ENCODE measurements at places on chromosomes 2 and 18.

- DNase-seq: no peak
Measured at GRCh38 chr2:132811148-132811915, 141.3 kb upstream of the LYPD1 start.

- no peak for DNase-seq
Measured at GRCh38 chr2:126771501-126772195, 115.7 kb downstream of the GYPC start.

- DNase-seq: no peak
Measured at GRCh38 chr2:105643405-105644173, 101.1 kb upstream of the NCK2 start.

- no peak for DNase-seq
Measured at GRCh38 chr2:44840503-44840850, 101.0 kb upstream of the SIX3 start.

GRCh38 chr2:239273280-239274234 is 127.3 kb downstream of the HDAC4 start:
- no peak for DNase-seq

DNA sequence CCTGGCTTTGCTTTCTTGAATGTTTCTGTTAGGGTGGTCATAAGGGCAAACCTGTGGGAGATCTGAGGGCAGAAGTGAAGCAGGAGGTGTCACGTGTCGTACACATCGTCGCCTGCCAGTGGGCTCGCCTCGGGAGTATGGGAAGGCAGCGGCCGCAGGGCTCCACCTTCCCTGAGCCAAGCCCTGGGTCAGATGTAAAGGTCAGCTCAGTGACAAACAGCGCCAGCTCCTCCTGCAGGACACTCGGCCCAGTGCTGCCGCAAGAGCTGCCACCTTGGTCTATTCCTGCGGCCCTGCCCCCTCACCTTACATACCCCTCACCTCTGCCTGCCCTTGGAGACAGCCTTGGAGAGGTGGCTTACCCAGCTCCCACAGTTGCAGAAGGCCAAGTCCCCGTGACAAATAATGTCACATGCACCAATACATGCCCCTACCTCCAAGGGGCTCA is 64.2 kb downstream of the PSMG2 start:
- peak; percentile 62 for DNase-seq

GRCh38 chr2:211928201-211928600 is 610.4 kb downstream of the ERBB4 start:
- DNase-seq: no peak

GRCh38 chr2:4134551-4135550 is 431.5 kb downstream of the DCDC2C start:
- DNase-seq: no peak

DNA sequence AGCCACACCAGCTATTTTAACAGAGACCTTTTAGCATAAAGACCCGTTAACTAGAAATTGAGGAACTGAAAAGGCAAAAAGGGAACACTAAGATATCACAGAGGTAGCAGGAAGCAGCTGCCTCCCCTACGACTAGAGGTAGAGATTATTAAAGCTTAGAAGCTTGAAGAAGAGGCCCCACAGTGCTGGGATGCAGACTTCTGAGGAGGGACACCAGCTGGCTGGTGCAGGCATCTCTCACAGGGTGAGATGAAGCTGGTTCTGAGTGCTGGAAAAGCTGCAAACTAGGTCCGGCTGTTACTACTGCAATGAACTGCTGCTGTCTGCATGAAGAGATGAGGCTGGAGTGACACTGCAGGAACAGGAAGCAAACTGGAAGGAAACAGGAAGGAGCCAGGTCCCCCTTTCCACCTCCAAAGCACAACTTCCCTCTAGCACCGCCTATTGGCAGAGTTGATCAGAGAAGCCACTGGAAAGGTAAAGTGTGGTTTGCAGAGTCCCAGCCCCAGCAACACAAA is 61.2 kb upstream of the MRPS9 start:
- no peak for DNase-seq

DNA sequence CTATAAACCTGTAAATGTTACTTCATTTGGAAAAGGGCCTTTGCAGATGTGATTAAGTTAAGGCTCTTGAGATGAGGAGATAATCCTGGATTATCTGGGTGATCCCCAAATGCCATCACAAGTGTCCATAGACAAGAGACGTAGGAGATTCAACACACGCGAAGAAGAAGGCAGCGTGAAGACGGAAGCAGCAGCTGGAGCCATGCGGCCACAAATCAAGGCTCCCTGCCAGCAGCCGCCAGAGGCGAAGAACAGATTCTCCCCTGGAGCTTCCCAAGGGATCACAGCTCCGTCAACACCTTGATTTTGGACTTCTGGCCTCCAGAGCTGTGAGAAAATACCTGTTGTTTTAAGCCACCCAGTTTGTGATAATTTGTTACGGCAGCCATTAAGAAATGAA is 11.0 kb upstream of the VAPA start:
- DNase-seq: no peak

GRCh38 chr2:122851972-122852531 is 1096.6 kb downstream of the TSN start:
- DNase-seq: no peak

DNA sequence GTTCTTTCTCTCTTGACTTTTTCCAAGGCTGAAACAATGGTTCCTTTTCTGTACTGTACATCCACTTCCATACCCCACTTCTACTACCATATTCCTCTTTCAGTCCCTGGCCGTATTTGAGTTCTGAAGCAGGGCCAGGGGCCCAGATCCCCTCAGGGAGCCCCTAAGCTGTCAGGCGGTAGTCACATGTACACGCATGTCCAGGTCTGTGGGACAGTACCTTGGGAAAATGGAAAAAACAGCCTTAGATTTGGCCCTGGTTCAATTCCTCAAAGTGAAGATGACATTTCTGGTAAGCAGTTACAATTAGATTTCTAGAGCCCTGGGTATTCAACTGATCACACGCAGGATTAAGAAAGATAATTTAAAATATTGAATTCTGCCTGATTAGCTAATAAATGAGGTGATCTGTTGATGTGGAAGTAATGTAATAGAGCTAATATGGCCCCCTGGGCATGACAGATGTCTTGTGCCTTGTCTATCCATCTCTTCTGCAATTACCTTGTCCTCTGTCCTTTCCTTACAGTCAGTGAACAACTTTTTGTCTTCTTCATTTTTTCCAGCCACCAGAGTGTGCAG is 44.4 kb downstream of the MRPL33 start:
- no peak for DNase-seq

GRCh38 chr2:202112041-202112440 is 39.0 kb downstream of the KIAA2012 start:
- no peak for DNase-seq

DNA sequence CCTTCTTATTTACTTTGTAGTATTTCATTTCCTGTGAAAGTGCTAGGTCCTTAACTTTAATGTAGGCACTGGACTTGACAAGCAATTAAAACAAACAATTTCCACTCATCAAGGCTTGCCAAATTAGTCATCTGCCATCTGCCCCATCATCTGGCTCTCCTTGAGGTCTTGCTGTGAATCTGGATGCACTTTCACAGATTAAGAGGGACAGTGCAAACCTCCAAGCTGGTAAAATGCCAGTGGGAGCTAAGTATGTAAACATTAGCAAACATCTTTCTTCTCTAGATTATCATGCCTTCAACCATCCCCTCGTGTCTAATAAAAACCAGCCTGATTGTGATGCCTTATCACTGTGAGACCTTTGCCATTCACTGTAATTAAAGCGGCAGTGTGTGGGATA is 402.9 kb downstream of the ERBB4 start:
- DNase-seq: no peak

DNA sequence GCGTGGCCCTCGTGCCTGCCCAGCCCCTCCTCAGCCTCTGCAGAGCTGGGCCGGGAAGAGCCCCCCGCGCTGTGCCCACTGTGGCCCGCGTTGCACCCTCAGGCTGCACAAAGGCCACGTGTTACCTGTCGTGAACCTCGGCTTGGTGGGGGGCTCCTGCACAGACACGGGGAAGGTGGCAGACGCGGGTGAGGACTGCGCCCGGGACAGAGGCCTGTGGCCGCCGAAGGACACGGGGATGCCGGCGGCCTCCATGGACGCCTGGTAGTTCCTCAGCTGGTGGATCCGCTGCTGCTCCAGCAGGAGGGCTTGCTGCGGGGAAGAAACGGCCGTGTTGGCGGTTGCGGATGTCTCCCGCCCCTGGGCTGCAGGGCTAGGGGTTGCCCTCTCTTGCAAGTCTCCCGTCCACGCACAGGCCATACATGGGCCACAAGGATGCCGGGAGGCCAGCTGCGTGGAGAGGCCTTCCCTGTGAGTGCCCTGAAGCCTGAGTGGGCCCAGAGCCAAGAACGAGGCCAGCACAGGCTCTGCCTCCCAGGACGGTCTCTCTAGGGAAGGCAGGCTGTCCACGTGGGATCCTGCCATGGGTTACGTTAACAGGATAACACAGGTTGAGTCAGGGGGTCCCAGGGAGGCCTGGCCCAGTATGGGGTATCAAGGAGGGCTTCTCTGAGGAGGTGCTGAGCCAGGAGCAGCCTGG is 263.7 kb downstream of the TWIST2 start:
- DNase-seq: no peak

GRCh38 chr18:40249390-40250080 is 1705.5 kb upstream of the PIK3C3 start:
- no peak for DNase-seq

DNA sequence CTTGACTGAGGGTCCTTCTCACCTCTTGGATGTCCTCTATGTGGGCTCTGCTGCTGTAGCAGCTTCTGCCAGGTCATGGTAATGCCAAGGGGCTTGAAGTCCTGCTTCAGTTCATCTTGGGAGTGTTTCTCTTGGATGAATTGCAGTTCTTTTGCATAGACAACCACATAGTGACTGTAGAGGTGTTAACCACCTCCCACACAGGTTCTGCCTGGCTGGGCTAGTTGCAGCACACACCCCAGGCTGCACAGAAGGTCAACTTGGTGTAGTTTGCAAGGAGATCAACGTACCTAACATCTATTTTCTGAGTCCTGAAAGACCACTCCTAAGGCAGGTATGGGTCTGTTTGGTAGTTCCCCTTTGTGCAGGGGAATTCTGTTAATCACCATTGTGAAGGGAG is 108.1 kb downstream of the ADCYAP1 start:
- no peak for DNase-seq

DNA sequence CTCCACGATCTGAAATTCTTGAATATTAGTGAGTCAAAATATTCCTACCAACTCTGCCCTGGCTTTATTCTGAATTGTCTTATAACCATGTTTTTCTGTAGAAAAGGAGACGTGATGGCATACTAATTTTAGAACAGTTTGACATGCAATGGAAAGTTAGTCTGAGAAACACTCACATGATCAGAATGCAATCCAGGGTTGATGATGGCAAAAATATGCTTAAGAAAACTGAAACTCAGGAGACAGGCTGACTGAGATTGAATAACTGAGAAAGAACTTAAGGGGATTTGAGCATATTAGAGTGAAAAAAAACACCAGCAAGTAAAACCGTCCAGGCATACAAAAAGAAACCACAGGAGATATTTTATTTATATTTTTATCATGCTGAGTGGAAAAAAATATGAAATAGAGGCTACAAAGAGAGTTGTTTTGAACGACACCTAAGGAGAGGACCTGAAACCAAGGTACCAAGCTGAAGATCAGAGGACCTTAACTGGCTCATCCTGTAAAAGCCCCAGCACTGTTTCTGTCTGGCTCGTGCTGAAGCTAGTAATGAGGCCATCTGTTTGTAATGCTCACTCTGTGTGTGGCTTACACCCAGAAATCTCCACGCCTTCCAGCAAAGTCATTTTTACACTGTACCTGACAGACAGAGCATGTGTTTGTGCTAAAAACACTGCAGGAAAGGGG is 437.2 kb upstream of the PKDCC start:
- DNase-seq: no peak

DNA sequence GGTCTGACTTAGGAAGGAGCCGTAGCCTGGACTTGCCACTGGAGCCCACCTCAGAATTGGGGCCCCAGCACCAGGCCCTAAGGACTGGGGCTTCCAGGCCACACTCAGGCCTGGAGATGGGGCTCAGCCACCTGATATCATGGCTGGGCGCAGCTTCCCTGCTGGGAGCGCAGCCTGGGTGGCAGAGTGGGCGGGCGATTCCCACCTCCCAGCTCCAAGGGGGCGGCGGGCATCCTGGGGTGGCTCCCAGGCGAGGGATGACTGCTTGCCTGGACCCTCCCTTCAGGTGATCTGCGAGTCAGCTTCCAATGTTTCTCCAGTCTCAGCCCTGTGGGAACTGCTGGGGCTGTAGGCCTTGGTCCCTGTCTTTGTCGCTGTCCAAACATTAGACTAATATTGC is 20.1 kb downstream of the GPR35 start:
- DNase-seq: no peak

GRCh38 chr2:228658998-228659397 is 477.5 kb upstream of the SPHKAP start:
- no peak for DNase-seq

GRCh38 chr2:237602409-237602808 is 11.9 kb upstream of the RAB17 start:
- no peak for DNase-seq

DNA sequence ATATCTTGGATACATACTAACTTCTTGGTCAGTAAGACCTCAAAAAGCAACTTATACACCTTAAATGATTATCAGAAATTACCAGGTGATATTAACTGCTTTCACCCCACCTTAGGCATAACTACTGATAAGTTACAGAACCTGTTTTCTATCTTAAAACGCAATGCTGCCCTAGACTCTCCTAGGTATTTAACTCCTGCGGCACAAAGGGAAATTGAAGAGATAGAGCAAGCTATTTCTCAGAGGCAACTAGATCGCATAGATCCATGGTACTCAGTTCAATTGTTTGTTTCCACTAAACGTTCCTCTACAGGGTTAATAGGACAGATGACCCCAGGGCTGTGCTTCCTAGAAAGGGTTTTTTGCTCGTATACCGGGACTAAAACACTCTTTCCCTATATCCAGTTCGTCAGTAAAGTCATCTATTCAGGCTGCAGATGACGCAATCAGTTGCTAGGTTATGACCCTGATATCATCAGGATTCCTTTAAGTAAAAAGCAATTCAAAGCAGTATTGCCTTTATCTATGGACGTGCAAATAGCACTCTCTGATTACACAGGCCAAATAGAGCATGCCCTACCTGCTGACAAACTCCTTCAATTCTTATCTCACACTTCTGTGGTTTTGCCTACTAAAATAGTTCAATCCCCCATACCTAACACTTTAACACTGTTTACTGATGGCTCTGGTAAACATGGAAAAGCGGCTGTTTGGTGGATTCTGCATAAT is 62.3 kb upstream of the MYO3B start:
- no peak for DNase-seq

DNA sequence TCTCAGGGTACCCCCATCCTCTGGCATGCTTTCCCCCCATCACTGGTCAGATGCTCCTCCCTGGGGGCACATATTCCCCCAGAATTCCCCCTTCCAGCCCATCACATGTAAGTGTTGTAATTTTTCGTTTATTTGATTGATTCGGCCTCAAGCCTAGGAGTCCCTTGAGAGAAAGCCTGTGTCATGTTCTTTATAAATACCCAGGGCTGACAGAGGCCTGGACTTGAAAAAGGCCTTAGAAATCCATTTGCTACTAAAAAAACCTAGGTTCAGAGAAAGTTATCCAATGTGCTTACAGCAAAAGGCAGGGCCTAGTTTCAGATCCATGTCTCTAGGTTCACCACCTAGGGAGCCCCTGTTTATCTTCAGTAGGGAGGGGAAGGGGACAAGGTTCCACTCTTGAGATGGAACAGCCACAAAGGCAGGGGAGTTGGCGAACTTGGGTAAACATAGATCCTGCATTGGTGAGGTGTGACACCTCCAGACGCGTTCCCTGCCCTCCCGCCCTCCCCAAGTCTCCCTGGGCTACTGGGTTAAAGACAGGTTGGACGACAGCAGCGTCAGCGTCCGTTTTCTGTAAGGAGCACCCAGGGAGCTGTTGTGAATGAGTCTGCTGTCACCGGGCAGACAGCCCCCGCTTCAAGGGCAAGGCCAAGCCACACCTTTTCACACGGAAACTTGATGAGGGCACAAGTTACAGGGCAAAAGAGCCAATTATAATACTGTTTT is 147.8 kb downstream of the EN1 start:
- DNase-seq: no peak
